ENCODE measurements at places on chromosomes 6 and 20.
A peak's percentile ranks its signal among the peaks of the same experiment; 100 is the strongest.

DNA sequence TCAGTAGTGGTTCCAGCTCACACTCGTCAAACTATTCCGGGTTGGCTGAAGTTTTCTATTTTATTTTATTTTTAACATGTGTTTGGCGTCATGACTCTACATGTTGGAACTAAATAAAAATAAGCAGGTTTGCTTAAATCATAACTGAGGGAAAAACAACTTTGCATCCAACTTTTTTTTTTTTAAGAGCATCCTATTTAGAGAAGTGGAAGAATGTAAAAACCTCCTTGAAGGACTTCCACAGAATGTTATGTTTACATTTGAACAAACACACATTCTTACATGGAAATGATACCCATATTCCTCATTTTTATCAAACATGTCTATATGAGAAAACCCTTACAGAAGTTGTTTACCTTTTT is 659 bp downstream of the PRDM1 start:
- no peak for DNase-seq

DNA sequence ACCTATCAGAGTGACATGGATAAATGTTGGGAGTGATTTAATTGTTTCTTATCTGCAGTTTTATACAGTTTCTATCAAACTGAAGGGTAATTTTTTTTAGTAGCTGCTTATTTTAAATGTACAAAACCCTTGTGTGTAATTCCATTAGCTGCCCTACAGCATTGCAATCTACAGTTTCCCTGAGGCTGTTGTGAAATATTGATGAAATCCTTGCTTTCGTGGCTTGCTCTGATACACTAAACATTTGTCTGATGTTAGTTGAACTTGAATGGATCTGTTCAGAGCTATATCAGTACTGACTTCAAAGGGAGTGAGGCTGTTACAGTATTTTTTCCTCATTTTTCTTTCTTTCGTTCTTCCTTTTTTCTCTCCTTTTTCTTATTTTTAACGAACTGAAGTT is 255.4 kb downstream of the TSHZ2 start:
- no peak for DNase-seq

- no peak for DNase-seq
Observed at GRCh38 chr6:47801984-47802383, 20.2 kb downstream of the OPN5 start.

- DNase-seq: no peak
Observed at GRCh38 chr6:25659633-25660368, 7.8 kb downstream of the SCGN start.

DNA sequence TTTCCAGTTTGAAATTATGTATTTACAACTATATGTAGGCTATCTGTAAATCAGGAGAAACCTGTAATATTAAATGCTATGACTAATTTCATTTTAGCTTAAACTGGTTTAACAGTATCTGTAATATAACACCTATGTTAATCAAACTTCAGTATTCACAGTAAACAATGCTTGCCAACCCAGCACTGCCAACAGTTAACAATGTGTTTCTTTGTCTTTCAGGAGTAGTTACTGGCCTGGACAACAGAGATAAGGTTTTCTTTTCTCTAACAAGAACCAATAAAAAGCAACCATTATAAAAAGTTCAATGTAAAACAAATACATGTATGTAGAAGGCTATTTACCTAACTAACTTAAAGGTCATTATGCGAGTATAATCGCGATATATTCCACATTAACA is 158.8 kb downstream of the CDK19 start:
- DNase-seq: no peak

- no peak for DNase-seq
Observed at GRCh38 chr6:152318278-152318677, 318.9 kb downstream of the SYNE1 start.

- no peak for DNase-seq
Observed at GRCh38 chr6:22413681-22414311, 117.0 kb upstream of the PRL start.

DNA sequence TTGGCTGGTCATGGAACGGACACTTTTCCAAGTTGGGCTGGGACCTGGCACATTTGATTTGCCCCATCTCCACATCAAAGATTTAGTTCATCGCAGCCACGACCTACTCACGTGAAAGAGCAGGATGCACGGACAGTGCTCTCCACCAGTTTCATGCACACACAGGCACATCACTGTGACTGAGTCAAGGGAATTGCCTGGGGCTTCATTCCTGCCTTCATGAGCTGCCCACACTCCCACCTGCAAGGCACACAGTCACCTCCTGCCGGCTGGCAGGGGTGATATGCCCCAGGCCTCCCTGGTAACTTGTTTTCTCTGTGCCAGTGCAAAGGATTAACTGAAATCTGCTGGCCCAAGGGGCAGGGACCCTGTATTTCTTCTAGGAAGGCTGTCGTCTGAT is 23.3 kb upstream of the CST1 start:
- no peak for DNase-seq

DNA sequence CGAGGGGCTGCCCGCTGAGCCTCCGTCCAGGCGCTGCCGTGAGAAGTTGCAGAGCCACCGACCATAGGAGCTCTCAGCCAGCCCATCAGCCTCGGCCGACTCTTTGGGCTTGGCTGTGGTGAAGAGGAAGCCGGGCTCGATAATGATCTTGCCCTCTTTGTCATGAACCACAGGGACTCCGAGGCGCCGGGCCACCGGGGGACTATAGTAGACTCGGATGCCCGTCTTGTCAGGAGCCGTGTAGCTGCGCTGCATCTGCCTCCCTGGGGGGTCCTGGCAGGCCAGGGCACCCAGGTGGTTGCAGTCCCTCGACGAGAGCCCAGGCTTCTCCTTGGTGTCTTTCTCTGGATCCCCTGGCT is 20.5 kb upstream of the DSN1 start:
- DNase-seq: no peak

- DNase-seq: peak; percentile 53
Observed at GRCh38 chr6:1285956-1286355, 25.9 kb upstream of the FOXQ1 start.

- DNase-seq: peak; percentile 85
Observed at GRCh38 chr6:108565893-108566292, 5.2 kb downstream of the FOXO3 start.

DNA sequence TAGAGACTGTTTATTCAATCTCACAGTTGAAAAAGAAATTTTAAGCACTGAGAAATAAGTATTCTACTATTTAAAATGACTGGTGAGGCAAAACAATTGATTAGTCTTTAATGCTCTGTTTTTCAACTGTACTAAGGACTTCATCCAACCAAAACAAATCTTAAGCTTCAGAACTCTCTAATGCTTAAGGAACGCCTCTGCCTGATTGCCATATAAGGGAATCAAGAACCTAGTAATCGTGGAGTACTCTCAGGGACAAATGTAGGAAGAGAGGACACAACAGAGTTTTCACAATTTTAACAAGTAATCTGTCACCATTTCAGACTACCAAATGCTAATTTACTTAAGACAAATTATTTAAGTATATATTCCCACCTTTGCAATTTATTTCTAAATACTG is 16.1 kb downstream of the FBXO30 start:
- DNase-seq: no peak

DNA sequence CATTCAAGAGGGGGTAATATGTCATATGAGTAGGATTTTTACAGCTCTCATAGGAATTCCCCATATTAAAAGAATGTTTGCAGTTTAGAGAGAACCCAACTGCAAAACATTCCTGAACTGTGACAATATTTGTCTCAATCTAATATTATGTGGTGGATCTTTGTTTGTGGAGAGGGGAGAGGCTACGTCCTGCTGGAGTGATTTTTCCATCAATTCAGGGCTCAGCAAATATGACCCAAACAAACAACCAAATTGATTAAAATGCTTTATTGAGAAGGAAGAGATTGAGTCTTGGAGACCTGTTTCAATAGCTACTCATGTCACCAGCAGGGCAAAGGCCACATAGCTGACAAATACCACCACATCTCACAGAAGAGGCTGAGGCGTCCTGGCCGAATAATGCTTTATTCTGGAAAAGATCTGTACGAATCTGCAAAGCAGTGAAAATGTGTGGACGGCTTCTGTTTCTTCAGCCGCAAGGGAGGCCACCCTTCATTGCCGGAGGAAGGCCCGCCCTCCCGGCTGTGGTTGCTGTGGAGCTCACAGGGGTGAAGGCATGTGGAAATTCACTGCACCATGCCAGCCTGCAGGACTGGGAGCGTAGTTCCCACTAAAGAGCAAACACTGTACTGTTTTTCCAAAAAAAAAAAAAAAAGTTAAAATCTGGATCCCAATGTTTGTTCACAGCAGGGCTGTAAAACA is 89.7 kb upstream of the QKI start:
- no peak for DNase-seq

- DNase-seq: no peak
Observed at GRCh38 chr6:83708546-83708969, 343 bp downstream of the SNAP91 start.

DNA sequence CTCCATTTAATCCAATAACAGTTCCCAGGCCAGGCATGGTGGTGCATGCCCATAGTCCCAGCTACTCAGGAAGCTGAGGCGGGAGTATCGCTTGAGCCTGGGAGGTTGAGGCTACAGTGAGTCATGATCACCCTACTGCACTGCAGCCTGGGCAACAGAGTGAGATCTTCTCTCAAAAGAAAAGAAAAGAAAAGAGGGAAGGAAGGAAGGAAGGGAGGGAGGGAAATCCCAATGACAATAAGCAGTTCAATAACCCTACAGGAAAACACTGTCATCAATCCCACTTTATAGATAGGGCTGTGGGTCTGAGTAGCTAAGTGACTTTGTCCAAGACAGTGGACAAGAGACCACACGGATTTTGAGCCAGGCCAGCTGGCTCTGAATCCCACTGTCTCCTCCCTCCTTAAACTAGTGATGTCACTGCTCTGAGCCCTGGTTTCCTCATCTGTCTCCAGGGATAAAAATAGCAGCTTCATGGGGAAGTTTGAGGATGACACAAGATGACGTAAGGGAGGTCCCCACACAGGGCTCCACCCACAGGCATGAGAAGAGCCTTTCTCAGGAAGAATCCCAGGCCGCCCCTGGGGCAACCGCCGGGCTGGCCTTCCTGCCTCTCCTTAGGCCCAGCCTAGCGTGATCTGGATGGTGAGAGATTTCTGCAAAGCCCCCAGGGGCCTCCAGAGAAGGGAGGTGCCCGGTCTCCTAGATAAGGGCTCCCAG is 7.2 kb upstream of the TRIB3 start:
- no peak for DNase-seq

DNA sequence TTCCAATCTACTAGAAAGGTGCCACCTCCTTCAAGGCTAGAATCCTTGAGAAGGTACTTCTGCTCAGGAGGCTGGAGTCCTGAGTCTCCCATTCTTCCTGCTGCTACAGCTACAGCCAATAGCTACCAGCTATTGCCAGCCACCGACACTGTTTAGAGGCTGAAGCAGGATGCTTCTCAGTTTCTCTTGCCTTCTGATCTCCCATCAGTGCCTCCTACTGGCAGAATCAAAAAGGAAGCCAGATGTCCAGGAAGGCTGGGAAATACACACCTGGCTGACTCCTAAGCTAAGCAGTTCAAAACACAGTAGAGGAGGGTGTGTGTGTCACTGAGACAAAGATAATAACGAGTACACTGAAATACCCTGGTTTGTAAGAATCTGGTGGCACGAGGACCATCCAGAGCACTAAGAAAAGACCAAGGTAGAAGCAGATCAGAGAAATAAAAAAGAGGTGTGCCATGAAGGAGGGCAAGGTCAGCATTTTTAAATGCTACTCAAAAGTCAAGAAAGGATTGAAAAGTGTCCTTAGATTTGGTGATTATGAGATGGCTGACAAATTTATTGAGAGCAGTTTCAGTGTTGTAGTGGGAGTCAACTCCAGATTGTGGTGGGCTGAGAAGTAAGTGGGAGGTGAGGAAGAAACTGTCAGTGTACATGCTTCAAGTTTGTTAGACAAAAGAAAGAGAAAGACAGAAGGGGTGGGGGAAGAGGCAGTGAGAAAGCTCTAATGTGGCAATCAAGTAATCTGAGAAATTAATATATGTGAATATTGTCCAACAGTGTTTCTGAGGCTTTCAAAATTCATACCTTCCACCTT is 2.3 kb upstream of the HLA-DMA start:
- DNase-seq: no peak

- DNase-seq: no peak
Observed at GRCh38 chr6:11803591-11803971, 25.0 kb upstream of the ADTRP start.

GRCh38 chr20:35286077-35286898 is 1.7 kb upstream of the EIF6 start:
- no peak for DNase-seq

DNA sequence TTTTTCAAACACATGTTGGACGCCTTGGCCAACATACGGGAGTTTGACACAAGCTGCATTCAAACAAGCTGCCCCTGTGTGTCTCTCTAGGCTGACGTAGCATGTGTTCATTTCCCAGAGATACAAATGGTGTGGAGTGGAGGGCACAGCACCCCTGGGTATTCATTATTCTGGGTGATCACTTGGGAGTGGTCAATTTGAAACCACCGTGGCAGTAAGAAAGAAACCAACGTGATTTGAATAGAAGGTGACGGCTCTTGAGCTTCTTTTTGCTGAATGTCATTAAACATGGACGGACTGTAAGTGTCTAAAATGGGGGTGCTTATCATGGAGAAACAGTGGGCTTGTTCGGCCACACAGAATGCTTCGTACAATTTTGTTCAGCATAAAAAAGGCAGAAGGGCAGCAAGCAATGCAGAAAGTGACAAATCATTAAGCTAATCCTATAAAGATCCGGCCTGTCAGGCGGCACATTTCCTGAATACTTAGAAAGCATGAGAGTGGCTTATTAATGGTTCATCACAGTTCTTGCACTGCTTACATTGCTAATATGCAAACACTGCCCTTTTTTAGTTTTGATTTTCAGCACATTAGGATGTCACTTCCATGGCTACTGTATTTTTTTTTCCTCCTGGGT is 1261.9 kb upstream of the CITED2 start:
- DNase-seq: no peak

DNA sequence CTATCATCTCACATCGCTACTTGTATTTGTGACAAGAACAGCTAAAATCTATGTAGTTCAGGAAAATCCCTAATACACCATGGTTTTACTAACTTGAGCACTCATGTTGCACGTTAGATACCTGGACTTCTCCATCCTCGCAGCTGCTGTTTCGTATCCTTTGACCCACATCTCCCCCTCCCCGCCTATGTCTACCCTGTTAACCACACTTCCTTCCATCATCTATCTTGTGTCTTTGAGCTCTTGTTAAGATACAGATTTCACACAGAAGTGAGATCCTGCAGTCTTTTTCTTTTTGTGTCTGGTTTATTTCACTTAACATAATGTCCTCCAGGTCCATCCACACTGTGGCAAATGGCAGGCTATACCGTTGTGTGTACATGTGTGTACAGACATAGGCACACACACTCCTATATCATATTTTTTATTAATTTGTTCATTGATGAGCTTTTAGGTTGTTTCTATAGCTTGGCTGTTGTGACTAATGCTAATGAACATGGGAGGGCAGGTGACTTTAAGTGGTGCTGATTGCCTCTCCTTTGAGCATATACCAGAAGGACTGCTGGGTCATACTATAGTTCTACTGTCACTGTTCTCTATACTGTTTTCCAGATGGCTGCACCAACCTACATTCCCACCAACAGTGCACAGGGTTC is 117.8 kb downstream of the WDR27 start:
- no peak for DNase-seq

GRCh38 chr6:112906726-112907125 is 559.6 kb downstream of the RFPL4B start:
- DNase-seq: peak; percentile 70

GRCh38 chr6:158621694-158622544 is 22.6 kb downstream of the DYNLT1 start:
- DNase-seq: no peak
